Hematopoietic multipotent progenitor cell treated with erythropoietin and hydrocortisone succinate and interleukin-3 and kit ligand, for 6 days (in vitro differentiated cells): ENCODE measurements at places on chromosomes 12 and 14.

- no peak for DNase-seq
Measured at GRCh38 chr14:77327111-77327510, 6.3 kb downstream of the GSTZ1 start.

DNA sequence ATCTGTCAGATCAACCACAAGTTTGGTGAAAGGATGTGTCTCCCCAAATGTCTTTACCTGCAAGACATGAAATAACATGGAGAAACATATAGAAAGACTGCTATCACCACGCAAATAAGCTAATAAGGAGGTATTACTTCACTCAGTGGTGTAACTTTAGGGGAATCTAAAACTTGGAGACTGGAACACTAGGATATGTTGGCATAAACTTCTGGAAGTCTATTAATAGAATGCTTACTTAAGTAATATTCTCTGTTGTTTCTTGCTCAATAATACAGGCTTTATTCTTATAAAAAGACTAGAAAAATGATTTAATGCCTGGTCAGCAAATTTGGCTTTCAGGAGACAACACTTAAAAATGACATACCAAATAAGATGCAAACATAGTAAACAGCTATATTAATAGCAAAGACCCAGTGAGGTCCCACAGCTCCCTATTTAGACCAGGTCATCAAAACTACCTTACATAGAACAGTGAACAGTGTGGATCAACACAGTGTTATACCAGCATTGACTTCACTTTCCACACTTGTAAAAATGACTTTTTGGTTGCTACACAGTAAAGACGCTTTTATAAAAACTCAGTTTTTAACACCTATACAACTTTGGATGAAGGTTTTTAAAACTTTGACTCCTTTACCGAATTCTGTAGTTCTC lies 18.9 kb upstream of the HAL start:
- no peak for DNase-seq

DNA sequence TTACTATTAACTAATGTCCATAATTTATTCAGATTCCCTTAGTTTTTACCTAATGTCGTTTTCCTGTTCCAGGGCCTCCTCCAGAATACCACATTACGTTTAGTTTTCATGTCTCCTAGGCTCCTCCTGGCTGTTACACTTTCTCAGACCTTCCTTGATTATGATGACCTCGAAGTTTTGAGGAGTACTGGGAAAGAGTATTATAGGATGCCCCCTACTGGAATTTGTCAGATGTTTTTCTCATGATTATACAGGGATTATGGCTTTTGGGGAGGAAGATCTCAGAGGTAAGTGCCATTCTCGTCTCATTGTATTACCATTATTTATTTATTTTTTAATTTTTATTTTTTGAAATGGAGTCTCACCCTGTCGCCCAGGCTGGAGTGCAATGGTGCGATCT lies 17.7 kb upstream of the C1S start:
- peak; percentile 82 for DNase-seq

DNA sequence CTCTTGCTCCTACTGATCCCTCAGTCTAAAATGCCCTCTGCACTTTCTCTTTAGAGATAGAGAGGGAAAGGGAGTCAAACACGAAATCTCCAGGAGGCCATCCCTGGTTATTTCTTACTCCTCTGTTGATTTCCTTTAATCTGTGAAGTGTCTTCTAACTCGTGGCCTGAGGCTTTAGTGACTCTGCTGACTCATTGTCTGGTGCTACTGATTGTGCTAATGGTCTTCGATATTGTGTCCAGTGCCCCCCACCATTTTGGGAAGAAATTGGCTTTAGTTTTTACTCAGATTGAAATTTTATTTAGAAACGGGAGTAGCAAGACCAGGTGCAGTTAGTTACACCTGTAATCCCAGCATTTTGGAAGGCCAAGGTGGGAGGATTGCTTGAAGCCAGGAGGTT lies 839 bp downstream of the CLEC9A start:
- peak; percentile 22 for DNase-seq

- no peak for DNase-seq
Measured at GRCh38 chr14:90608929-90609341, 207.3 kb downstream of the TTC7B start.

- peak; percentile 68 for DNase-seq
Measured at GRCh38 chr12:96121271-96121711, 72.9 kb upstream of the ELK3 start.

- no peak for DNase-seq
Measured at GRCh38 chr12:4723226-4723625, 3.0 kb downstream of the GALNT8 start.

DNA sequence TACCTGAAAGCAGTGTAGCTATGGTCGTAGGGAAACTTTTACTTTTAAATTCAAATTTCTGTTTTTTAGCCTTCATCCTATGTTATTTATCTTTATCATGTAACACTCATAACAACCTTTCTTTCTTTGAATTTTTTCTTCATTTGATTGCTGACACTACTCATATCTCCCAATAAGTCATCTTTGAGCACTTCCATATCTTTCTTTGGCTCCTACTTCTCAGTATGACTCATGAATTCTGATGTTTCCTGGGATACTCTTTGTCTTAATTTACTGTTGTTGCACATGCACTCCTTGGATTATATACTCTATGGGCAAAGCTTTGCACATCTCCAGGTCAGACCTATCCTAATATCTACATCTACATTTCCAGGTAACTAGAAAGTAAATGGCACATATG lies 18.1 kb upstream of the IAPP start:
- DNase-seq, result no peak

DNA sequence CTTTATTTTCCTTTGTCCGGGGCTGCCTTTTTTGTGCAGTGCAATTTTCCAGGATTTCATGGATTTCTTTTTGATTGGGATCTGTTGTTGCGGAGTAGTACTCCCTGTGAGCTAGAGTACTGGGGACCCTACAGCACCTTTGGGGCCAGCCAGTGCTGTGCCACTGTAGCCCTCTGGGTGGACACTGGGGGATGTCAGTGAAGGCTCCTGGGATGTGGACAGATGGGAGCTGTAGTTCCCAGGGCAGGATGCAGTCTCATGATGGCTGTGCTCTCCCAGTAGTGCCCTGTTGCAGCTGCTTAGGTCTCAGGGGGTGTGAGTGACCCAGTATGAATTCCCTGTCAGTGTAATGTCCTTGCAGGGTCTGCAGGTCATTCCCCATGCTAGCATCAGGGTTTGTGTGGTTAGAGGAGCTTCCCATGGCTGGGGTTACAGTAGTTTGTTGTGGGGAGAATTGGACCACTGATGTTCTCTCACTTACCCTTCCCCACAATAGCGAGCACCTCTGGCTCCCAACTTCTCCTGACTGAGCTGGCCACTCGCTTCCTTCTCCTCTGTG lies 72.2 kb downstream of the BRMS1L start:
- no peak for DNase-seq

DNA sequence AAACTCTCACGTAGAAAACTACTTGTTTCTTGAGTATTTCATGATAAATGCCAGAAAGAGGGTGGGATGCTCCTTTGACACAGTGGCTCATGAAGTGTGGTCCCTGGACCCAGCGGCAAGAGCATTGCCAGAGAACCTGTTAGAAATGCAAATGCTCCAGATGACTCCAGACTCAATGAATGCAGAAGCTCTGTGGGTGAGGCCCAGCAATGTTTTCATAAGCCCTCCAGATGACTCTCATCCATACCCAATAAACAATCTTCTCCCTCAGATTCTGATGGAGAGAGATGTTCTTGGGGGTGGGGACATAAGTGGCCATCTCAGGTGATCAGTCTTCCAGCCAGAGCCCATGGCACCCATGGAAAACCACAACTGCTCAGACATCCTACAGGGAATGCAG lies 88.9 kb downstream of the SMOC1 start:
- DNase-seq, result no peak

GRCh38 chr12:23945249-23945648 lies 4.2 kb downstream of the SOX5 start:
- DNase-seq, result no peak

GRCh38 chr12:9043766-9044165 lies 54.4 kb downstream of the KLRG1 start:
- DNase-seq, result no peak

- DNase-seq, result peak; percentile 44
Measured at GRCh38 chr12:101490286-101490920, 15.3 kb downstream of the SPIC start.

GRCh38 chr12:57735198-57735855 lies 3.2 kb downstream of the AGAP2 start:
- DNase-seq, result no peak

GRCh38 chr14:23372509-23372908 lies at the start of gene IL25:
Gene IL25 (plus strand): TSS chr14:23372809.
- no peak for DNase-seq

DNA sequence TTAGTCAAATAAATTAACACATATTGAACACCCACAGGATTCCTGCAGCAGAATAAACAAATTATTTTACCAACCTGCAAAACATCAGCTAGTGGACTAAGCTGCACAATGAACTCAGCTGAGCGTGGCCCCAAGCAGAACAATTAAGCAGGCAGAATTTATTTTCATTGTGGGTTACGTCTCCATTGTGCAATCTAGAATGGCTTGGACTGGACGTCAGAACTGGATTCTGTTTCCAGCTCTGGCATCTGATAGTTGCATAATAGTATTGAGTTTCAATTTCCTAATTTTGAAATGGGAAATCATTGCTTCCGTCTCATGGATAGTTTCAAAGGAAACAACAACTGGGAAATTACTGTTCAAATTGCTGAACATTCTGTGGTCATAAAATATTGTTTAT lies 35.5 kb upstream of the RERG start:
- DNase-seq, result no peak

GRCh38 chr12:123085066-123085465 lies 65.8 kb downstream of the PITPNM2 start:
- no peak for DNase-seq
